ENCODE measurements at places on chromosomes 4 and X.

DNA sequence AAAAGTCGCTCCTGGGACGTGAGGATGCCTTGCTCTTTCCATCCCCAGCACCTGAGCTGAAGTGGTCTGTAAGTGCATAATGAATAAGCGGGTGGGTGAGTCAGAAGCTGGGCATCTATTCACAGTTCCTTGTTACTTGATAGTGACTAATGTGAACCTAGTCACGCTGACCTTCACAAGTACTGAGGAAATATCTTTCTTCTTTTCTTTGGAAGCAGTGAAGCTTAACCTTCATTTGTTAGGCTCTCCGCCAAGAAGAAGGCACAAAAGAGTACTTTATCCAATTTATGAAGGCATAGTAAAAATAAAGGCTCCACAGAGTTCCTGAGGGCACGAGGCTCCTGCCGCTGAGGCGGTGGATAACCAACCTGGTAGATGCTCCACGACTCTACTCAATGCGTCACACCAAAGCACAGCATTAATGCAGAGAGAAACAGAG is 475.7 kb upstream of the SLIT2 start:
- peak; percentile 9 for DNase-seq

GRCh38 chr4:161160718-161161117 is 1003.1 kb downstream of the FSTL5 start:
- no peak for DNase-seq

GRCh38 chrX:15816438-15816809 is 26.1 kb downstream of the ZRSR2 start:
- no peak for DNase-seq

GRCh38 chr4:1218634-1219565 is 30.0 kb downstream of the CTBP1 start:
- no peak for DNase-seq

GRCh38 chrX:95056901-95057300 is 1382.9 kb downstream of the FAM133A start:
- no peak for DNase-seq

DNA sequence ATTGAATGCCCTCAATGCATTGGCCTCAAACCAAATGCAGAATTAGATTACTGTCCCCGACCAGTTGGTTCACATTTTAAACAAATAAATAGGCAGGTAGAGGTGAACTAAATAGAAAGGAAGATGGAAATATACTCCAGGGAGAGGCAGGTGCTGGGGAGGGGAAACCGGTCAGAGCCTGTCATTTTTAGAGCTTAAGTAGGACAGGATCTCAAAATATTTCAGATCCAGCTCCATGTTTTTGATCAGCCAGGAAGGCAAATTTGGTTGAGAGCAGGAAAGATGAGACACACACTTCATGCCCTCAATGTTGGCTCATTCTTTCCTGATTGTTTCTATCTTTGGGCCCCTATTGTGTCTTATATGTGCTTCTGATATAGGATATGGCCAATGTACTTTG is 206.7 kb downstream of the SHROOM3 start:
- no peak for DNase-seq

DNA sequence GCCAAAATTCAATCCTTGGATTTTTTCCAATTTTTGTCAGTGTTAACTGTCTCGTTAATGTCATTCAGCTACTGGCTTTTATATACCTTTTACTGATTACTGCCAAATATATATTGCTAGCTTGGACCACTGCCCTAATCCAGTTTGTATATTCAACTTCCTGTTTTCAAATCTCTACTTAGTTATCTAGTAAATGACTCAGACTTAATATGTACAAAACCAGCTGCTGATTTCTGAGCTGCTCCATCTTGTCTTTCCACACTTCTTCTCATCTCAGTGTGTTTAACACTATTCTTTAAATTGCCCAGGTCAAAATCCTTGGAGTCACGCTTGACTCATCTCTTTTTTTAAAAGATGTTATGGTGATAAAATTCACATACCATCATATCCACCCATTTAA is 1196.7 kb downstream of the RAPGEF2 start:
- DNase-seq = no peak

DNA sequence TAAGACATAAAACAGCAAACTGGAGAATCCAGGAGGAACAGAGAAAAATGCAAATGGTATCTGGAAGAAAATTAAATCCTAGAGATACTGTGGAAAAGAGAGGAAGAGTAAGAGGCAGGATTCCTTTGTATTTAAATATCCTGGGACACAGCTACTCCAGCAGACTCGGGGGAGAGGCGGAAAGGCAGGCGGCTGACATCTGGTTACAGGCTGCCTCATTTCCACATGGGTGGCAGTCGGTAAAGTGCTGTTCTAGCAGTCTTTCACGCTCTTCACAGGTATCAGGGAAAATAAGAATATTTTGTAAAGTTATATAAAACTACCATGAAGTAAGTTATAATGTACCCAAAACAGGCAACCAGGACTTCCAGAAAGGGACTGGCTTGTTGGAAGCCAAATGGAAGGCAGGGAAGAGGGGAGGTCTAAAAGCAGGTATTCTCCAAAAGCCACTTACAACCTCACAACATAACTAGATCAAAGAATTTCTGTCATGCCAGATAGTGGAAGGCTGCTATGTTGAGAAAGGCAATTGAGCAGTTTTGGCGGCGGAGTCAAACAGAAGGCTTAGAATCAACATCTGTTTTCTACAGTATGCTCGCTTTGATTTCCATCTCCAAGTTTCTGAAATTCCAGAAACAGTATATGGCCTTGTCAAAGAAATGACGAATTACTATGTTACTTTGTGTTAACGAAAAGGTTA is 1.3 kb upstream of the TIGD2 start:
- no peak for DNase-seq

GRCh38 chr4:120921456-120922380 is 808 bp downstream of the PRDM5 start:
- no peak for DNase-seq

GRCh38 chr4:12697970-12698369 is 786.2 kb downstream of the RAB28 start:
- no peak for DNase-seq

- no peak for DNase-seq
Measured at GRCh38 chr4:107379054-107379869, 340.8 kb downstream of the PAPSS1 start.

GRCh38 chr4:7161721-7162214 is 30.6 kb upstream of the SORCS2 start:
- no peak for DNase-seq

DNA sequence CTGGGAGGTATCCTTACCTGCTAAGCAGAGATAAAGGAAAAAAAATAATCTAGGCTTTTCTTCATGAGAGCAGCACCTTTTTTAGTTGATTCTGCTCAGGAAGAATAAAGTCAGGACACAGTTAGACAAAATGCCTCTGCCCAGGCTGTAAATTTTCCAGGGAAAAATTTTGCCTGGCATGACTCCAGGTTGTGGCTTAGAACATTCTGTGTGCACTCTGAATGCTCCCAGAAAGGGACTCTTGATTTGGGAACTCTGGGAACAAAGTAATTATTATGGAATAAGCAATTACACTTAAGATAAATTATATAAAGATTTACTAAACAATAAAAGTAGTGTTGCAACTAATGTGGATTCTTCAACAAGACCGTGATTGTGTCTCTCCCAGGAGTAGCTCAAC is 826.2 kb upstream of the TENM3 start:
- DNase-seq = no peak

DNA sequence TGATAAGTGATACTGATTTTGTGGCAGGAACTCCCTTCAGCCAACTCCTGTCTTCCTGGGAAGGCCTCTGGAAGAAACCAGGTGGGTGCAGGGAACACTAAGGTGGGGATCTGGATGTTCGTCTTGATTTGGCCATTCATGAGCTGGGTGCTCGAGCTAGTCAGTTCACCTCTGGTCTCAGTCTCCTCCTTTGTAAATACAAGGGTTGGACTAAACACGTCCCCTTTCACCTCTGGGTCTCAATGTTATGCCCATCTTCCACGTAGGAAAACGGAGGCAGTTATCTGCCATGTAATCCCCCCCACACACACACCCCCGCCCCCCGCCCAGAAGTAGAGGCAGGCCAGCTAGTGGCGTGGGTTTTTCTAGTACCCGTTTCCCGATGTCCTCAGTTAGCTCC is 4.1 kb upstream of the RS1 start:
- no peak for DNase-seq

- no peak for DNase-seq
Measured at GRCh38 chrX:40168480-40169011, 70.8 kb upstream of the BCOR start.

- DNase-seq = no peak
Measured at GRCh38 chr4:27819246-27819645, 958.6 kb downstream of the STIM2 start.

DNA sequence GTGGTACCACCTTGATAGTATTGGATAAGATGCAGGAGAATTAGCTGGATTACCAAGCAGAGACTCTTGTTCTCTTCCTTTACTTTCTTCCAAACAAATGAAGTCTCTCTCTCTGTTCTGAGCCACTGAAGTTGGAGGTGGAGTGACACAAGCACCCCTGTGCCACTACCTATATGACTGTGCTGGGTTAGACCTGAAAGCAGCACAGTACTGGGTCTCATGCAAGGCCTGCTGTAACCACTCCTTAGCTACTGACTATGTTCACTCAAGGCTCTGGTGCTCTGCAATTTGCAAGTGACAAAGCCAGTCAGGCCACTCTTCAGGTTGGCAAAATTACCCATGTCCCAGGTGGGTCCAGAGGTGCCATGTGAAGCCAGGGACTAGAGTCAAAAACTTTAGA is 389.6 kb upstream of the MAOA start:
- no peak for DNase-seq

DNA sequence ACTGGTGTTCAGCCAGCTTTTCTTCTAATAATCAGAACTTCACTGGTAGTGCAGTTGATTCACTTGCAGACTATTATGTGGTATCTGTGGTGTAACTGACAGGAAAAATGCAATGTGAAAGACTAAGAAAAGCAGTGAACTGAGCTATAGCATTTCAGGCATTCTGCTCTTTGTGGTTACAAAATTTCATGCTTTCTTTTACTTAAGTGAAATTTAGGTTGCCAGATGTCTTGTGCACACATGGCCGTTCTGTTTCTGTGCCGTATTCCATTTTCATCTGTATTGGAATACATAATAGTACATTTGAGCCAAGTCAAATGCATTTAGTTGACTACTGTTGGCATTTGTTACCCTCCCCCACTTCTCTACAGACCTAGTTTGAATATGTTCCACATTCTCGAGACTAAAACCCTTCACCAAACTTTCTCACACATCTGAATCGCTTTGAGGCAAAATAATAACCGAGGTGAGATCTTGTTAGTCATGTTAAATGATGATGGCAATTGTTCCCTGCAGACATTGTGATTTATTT is 8.2 kb downstream of the RTL3 start:
- DNase-seq = no peak
